ENCODE measurements at places on chromosomes 5 and 9.

DNA sequence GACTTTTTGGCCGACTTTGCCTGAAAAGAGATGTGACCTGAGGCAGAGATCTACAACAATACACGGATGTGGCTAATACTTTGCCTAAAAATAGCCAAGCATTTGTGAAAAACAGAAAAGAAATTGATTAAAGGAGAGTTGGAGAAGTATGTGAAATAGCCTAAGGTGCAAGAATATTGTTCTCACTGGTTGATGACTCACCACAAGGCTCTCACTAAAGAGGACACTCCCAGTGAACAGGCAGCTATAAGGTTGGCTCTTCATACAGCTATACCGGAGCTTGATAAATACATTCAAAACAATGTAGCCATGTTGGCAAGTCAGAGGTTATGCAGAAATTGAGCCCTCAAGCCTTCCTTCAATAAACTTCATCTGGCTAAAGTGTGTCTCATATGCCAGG lies 317.2 kb upstream of the GRAMD2B start:
- DNase-seq: no peak

DNA sequence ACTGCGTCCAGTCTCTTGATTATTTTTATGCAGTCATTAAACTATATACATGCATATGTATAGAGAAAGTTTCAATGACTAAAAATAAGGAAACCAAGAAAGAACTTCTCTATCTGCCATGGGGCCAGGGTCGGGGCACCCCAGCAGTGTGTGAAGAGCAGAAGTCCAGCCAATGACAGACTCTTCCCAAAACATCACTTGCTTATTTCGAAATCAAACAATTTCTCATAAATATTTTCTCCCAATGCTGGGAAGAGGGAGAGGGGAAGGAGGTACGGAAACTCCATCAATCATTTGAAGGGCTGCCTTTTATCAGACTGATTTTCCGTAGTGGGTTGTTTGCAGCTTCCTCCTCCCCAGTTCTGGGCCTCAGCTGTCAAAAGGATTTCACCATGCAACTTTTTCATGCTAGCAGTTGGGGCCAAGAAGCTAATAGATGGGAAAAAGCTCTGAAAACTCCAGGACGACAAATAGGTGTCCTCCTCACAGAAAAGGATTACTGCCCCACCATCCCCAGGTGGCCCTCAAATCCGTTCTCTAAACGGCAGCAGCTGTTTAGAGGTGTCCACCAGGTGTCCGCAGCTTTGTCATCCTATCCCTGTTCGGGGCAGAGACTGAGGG lies 617 bp upstream of the FPGS start:
- DNase-seq: no peak

GRCh38 chr5:135559354-135559753 lies 19.4 kb downstream of the CXCL14 start:
- no peak for DNase-seq

DNA sequence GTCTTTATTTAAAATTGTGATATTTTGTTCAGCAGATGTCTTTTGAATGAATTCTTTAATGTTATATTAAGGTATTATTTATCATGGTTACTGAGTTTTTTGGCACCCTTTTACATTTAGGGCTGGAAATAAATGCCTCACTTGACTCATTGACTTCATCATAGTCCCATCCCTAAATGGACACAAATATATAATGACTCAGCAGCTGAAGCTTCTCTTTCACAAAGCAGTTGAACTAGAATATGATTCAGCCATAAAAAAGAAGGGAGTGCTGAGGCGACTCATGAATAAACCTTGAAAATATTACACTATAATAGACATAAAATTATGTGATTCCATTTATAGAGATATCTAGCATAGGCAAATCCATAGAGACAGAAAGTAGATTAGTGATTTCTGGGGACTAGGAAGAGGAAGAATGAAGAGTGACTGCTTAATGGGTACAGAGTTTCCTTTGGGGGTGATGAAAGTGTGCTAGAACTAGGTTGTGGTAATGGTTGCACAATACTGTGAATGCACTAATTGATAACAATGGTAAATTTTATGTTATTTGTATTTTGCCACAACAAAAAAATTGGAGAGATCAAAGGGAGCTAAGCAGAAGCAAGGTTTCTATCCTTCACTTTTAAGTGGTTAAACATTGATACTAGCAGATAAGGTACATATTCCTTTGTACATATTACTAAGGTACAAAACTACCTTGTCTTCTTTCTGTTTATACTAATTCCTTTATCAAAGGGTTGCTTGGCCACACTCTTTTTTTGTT lies 449.6 kb downstream of the NTRK2 start:
- DNase-seq: no peak

DNA sequence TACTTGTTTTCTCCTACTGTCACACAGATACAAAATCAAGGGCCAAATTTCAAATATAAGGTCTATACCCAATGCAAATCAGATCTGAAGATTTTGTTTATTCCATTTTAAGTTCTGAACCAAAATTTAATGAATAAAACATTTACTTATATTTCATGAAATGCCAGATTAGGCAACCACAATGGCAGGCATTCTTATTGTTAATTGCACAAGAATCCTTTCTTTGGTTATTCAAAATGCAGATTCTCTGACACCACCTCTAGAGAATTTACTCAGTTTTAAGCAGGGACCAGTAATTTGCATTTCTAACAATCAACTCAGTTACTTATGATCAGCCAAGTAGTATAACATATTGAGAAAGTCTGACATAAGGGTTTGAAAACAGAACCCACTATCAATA lies 972.4 kb upstream of the ACO1 start:
- DNase-seq: no peak

DNA sequence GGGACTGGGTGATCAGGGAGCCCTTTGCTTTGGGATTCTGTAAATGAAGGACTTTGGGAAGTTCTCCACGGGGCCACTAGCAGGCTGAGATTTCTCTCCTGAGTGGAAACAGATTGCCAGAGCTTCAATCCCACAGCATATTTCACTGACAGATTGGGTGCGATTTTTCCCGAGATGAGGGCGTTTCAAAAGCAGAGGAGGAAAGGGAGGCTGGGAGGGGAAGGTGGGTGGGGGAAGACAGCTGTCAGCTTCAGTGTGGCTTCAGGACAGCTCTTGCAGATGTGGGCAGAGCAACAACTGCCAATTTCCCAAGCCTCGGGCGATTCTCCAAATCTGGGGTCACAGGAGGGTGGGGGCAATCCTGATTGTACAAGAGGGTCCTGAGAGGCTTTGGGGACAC lies 258.5 kb upstream of the ADRA1B start:
- no peak for DNase-seq

DNA sequence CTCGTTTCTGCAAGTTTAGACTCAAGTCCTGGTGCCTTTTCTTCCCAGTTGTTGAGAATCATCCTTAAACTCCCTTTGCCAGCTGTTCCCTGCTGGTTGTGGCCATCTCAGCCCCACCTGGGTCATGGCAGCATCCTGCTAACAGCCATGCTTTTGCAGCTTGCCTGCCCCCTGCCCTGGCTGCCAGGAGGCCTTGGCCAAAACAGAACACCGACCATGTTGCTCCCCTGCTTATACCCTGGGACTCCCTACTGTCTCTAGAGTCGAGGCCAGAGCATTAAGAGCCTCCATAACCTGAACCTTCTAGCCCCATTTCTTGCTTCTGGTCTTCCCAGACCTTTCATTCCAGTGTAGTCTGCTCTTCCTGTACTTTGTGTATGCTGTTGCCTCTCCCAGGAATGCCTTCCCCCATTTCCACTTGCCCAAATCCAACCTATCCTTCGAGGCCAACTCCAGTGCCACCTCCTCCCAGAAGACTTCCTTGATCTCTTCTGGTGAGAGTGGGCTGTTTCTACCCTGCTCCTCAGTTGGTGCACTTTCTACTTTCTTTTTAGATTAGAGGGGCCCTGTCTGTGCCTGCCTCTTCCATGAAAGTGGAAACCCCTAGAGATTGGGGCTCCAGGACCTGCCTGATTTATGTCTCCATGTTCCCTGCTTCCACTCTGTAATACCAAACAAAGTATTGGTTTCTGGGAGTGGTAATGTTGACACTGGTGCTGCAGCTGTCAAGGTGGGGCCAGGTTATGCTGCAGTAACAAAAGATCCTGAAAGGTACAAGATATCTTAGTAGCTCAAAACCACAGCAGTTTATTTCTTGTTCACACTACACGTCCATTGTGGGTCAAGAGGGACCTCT lies 88.2 kb downstream of the AMBP start:
- DNase-seq: no peak

Measured in non-pigmented ciliary epithelial cell (primary cell).